ENCODE measurements at places on chromosomes 1 and 21.

GRCh38 chr1:225525377-225525776 lies 97.5 kb upstream of the LBR start:
- no peak for DNase-seq

DNA sequence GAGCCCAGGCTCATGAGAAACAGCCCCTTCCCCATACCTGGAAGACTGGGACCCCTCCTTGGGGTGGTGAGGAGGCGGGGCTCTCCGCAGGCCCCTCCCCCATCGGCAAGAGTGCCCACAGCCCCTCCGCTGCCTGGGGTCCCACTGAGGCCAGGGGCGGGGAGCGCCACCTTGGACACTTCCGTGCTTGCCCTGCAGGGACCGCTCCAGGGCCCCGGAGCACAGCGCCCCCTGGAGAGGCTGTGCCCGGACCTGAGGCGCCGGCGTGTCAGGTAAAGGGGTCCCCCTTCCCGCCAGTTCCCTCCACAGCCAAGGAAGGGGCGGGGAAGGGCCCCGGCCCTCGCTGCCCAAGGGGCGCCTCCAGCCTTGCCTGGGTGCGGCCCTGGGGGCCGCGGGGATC lies 21.5 kb downstream of the INAVA start:
- DNase-seq, result no peak

DNA sequence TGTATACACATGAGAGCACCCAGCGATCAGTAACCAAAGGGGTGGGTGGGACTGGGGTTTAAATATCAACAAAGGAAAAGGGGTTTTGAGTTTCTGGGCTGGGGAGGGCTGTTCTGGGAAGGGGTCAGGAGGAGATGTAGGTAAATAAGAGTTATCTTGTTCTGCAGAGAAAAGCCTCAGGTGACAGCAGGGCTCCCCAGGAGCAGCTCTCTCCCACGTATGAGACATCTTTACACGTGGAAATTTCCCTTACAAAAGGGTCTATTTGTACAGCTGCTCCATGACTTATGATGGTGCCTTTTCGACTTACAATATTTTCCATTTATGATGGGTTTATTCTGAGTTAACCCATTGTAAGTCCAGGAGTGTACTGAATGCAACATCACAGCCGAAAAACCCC lies 16.3 kb upstream of the PADI2 start:
- DNase-seq, result no peak

DNA sequence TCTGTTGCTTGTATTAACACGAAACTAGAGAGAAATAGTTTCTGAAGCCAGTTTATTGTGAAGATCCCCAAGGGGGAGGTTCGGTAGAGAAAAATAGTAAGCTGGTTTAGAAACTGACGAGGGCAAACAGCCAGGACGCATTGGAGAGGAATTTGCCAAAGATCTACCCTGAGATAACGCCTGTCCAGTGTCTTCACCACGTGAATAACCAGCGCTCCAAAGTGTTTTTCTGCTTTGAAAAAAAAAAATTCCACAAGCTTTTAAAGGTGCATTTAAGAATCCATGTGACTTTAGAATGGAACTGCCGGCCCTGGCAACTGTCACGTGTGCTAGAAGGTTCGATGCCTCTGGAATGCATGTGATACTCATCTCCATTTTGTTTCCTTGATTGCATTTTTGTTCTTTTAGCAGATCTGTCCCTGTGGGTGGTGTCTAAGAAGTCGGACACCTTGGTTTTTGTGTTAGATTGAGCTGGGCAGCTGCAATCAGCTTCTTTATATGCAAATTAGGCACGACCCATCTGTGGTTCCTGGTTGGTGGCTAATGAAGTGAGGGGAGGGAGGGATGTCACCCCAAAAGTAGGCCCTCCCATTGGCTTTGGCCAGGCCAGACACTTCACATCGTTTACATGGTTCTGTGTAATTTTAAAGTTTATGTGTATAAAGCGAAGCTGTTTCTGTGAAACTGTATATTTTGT lies 1.3 kb upstream of the THAP3 start:
- DNase-seq, result no peak

DNA sequence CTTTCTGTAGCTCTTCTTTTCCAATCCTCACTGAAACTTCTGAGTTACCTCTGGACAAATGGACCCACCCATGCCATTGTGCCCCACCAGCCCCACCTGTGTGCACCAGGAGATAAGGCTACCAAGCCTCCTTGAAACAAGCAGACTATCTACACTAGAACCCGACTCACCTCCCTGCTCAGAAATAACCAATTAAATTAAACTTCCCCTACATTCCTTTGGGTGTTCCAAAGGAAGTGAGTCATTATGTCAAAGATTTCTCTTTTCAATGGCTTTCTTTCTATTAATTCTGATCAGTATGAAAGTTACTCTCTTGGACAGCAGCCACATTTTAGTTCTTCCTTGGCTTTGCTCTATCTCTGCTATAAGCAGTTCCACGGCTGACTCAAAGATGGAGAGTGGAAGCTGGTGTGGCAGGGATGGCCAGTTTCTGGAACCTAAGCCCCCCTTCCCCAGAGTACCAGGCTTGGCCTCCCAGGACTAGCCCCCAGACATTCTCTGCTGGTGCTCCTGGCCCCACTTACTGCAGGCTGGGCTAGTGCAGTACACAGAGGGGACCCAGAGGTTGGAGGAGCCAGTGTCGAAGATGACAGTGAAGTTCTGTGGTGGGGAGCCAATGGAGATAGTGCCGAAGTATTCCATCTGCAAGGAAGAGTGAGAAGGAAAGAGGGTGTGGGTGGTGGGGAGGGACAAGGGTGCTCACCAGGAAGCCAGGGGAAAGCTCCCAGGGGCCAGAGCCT lies 1.9 kb downstream of the CTSE start:
- DNase-seq, result no peak

DNA sequence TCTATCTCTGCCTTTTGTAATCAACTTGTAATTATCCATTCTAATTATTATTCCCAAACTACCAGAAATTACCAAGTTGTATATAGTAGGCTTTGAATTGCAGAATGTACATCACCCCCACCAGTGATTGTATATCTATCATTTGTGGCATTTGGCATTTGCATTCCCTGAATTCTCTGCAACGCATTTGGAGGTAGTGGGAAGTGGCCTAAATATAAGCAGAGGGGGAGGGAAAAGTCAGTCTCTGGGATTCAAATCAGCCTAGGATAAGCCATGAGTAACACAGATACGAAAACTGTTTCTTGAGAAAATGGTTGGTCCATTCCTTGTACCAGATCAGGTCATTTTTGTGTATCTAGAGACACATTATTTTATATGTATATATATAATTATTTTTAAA lies 20.7 kb downstream of the DDX20 start:
- no peak for DNase-seq

GRCh38 chr1:200217703-200218102 lies 190.2 kb downstream of the NR5A2 start:
- DNase-seq, result no peak

Data from CD4-positive, alpha-beta T cell treated with Interleukin-15 for 4 hours (primary cell).